Spleen (tissue), 13 donors: ENCODE measurements at places on chromosomes 7 and 10.

GRCh38 chr7:157829491-157829890 is 492.7 kb downstream of the DNAJB6 start:
- DNase-seq: peak; percentile 59

DNA sequence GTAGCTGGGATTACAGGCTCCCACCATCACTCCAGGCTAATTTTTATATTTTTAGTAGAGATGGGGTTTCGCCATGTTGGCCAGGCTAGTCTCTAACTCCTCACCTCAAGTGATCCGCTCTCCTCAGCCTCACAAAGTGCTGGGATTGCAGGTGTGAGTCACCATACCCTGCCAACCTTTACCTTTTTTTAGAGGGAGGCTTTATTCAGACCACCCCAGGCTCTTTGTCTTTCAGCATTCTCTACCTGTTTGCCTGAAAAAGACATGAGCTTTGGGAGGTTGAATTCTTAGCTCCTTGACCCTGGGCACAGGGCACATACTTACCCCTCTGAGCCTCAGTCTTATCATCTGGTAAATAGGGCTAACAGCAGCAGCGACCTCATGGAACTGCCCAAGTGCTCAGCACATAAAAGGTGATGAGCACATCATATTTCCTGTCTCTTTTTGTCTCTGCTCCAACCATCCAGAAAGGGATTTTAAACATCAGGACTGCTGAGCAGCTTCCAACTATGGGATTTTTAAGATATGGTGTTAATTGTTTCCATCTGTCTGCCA is 17.0 kb downstream of the FRMPD2 start:
- DNase-seq: no peak

GRCh38 chr7:131265227-131265626 is 62.4 kb upstream of the MKLN1 start:
- DNase-seq: no peak

DNA sequence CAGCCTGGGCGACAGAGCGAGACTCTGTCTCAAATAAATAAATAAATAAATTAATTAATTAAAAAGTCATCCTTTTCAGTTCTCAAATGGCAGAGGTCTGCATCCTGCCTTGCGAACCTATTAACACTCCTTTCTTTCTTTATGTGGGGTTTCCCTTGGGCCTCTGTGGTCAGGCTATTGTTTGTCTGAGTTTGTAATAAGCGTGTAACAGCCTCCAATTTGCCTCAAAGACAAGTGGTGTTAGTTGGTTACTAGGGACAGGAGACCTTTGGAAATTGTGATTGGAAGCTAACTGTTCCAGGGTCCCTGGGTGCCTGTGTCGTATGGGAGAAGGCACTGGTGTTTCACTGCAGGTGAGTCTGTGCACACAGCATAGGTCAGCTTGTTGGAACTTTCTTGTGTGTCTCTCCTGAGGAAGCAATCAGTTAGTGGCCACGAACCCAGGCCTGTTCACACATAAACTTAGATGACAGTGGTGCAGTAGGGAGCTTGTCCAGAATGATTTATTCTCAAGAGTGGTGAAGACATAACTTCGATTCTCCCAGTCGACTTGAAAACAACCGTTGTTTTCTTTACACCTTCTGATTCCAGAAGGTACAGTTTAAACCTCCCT is 33.5 kb downstream of the TCF7L2 start:
- no peak for DNase-seq

GRCh38 chr7:16345979-16346958 is 75.1 kb downstream of the CRPPA start:
- DNase-seq: no peak

DNA sequence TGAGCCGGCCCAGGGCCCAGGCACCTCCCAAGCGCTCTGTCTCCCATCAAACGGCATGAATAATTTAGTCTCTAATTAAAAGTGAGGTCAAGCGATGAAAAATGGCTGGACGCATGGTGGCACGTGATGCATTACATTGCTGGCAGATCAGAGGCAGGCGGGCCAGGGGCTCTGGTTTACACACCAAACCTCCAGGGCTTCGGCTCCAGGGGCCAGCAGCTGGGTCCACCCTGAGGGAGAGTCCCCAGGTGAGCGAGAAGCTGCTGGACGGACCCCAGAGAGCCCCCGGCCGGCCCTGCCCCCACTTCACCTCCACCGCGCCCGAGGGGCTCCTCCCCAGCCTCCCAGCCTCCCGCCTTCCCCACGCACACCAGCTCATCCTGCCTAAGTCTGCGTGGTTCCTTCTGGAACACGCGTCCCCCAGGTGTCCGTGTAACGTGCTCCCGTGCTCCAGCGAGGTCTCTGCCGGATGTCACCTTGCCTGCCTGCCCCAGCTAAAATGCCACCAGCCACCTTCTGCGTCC is 23.2 kb downstream of the UNCX start:
- DNase-seq: peak; percentile 47

GRCh38 chr7:69770613-69771012 is 172.3 kb downstream of the AUTS2 start:
- no peak for DNase-seq
